ENCODE measurements at places on chromosomes 4 and X.

DNA sequence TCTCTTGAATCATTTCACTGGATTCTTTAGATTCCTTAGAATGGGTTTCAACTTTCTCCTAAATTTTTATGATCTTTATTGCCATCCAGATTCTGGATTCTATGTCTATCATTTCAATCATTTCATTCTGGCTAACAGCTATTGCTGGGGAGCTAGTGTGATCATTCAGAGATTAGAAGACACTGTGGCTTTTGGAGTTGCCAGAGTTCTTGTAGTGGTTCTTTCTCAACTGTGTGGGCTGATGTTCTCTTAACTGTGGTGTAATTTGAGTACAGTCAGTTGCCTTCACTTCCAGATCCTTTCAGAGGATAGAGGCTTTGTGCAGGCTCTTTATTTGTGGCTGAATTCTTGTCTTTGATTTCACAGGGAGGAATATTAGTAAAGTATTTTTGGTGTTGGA lies 12.1 kb upstream of the CSN2 start:
- no peak for DNase-seq

DNA sequence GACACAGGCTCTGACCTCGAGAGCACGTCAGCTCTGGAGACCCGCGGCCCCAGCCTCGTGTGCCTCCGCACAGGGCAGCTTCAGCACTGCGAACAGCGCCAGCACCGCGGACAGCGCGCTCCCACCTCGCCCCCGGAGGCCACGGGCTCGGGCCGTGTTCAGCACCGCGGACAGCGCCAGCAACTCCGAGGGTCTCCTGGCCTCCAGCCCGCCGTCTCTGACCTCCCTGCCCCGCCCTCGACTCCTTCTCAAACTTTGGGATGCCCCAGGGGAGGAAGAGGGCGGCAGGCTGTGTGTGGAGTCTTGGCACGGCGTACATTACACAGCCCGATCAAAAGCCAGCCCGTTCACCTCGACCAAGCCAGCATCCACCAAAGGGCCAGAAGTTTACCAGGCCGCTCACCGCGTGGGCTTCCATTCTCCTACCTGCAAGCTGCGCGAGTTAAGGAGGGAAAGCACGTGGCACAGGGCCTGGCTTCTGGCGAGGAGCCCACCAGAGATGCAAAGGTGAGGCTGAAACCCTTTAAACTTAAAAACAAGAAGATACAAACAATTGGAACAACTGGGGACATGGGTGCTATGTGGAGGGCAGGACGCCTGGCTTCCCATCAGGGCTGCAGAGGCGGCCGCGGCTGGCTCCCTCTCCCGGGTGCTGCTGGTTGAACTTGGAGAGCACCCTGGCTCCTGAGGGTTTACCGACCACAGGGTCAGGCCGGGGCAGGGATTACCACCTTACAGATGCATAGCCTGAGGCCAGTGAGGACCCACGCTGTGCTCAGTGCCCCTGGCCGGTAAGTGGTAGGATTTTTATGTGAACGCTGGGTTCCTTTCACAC lies 4.5 kb upstream of the NKX1-1 start:
- DNase-seq = peak; percentile 45

DNA sequence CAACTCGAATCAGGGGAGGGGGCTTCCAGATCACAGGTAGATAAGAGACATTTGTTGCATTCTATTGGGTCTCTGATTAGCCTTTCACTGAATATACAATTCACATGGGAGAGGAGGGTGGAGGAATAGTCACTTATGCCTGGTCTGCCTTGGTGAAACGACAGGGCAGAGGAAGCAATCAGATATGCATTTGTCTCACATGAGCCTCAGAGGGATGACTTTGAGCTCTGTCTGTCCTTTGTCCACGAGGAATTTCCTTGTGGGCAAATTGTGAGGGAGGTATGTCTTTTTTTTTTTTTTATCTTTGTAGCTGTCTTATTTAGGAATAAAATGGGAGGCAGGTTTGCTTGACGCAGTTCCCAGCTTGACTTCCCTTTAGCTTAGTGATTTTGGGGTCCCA lies 28.5 kb upstream of the TMSB4X start:
- DNase-seq = no peak

- no peak for DNase-seq
Observed at GRCh38 chrX:24347881-24348280, 12.6 kb upstream of the SUPT20HL1 start.

- DNase-seq = no peak
Observed at GRCh38 chrX:107561468-107562215, 66.7 kb upstream of the PRPS1 start.

GRCh38 chr4:142278171-142278570 lies 567.9 kb downstream of the INPP4B start:
- DNase-seq = no peak

- DNase-seq = no peak
Observed at GRCh38 chr4:8665406-8666360, 73.1 kb downstream of the CPZ start.

GRCh38 chrX:123210252-123210651 lies 26.2 kb downstream of the GRIA3 start:
- no peak for DNase-seq

DNA sequence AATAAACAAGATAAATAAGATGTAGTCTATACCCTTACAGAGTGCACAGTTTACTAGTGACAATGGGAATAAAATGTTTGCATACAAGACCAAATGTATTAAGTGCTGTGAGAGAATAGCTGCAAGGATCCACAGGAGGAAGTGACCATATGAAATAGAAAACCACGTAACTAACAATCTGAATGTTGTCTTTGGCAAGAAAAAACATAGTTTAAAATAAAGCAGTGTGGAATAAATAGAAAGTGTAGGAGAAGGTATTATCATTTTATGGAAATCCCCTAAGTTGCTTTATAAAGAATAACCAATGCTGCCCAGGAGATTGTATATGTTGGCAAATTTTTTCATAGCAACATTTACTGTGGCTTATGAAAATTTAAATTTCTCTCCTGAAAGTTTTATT lies 116.1 kb downstream of the PCDH7 start:
- no peak for DNase-seq

DNA sequence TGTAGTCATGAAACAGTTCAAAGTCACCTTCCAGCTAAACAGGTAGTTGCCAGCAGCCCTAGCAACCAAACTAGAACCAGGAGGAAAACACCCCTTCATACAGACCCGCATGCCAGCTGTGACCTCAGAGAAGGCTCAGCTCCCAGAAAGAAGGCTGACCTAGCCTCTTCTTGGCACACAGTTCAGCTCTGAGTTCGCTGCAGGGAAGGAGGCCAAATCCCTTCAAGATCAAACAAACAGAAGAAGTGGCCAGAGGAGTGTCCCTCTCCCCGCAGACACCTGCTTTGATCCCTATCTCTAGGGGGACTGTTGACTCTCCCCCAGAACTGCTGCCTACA lies 56.0 kb downstream of the HADH start:
- no peak for DNase-seq

GRCh38 chr4:112975567-112976355 lies 73.7 kb upstream of the ANK2 start:
- no peak for DNase-seq

DNA sequence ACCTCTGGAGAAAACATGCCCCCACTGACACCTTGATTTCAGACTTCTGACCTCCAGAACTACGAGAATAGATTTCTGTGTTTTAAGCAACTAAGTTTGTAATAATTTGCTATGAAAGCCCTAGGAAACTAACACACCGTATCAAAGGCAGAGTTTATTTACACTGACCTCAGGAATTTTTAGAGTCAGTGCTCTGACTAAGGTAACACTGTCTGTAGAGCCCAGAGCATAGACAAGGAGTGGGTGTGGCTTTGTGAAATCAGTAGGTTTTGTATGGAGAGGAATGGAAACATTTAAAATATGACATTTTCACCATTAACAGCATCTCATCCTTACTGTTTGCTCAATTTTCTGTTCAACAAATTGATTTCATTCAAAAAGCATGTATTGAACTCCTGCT lies 764.4 kb upstream of the PCDH10 start:
- DNase-seq = no peak

- DNase-seq = no peak
Observed at GRCh38 chr4:143352720-143353119, 16.0 kb downstream of the GAB1 start.

GRCh38 chr4:6078560-6078959 lies 60.3 kb upstream of the C4orf50 start:
- no peak for DNase-seq

DNA sequence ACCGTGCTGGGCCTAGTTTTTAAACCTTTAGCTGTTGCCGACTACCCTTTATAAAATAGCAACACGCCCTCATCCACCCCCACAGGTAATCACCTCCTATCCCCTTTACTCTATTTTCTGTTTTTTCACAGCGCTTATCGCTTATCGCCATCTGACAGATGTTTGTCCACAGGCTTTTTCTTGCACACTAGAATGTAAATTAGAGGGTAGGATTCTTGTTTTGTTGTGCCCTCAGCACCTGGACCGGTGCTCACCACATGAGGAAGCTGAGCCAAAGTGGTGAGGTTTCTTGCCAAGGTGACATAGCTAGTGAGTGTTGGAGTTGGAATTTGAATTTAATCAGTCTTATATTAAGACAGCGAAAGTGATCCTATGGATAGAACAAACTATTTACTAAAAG lies 2.9 kb upstream of the RBBP7 start:
- DNase-seq = no peak

DNA sequence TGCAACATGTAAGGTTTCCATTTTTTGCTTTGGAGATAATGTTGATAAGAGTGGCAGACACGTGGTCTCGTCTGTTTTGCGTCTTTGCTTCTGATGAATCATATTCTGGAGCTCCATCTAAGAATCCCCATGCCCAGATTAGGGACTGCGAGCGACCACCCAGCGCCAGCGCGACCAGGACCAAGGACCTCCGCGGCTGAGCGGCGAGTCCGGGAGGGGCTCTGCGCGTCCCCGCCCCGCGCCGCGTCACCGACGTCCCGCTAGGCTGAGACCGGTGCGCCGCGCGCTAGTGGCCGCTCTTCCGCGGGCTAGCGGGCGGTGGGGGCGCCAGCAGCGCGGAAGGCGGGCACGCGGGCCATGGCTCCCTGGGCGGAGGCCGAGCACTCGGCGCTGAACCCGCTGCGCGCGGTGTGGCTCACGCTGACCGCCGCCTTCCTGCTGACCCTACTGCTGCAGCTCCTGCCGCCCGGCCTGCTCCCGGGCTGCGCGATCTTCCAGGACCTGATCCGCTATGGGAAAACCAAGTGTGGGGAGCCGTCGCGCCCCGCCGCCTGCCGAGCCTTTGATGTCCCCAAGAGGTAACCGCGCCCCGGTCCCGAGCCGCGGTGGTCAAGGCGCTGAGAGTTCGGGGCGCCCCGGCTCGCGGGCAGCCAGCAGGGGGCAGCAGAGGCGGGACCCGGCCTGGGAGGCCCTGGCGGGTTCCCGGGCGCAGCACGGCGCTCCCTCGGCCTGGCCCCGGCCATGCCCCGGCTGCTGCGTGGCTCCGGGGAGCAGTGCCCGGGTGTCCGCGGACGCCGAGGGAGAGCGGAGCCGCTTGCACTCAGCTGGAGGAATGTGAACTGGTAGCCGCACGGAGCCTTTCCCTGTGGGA lies at the start of gene SRD5A3:
Gene SRD5A3 (plus strand): TSS at position 263 of the 871 bp plus-strand sequence. CDS start 95 bp downstream, at position 358.
- DNase-seq = peak; percentile 77

DNA sequence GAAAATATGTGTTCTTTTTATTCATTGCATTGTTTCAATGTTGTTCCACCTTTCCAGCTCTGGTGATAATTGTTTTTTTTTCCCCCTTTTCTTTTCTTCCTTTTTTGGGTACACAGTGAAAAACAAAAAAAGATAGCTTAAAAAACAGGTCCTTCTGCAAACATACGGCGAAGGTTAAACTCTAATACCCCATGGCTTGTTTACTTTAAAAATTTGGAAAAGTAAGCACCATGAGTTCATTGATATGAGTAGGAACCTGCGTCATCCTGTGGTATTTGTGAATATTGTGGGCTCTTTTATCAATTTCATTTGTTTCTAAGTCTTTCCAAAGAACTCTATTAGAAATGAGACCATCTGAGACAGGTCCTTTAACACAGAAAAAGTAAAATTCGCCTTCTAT lies 123.5 kb downstream of the CHRNA9 start:
- DNase-seq = no peak

DNA sequence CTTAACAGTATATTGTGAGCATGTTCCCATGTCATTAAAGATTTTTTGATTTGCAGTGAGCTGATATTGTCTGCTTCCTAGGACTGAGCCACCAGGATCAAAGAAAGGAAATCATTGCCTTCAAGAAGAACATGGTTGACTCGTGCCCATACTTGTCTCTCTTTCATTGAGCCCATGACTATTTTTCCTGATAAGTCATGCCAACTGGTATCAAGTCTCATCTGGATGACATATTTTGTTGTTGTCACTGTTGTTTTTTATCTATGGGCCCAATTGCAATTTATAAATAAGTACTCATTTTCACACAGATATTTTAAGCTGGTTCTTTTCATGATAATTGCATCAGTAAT lies 10.2 kb upstream of the RHOH start:
- no peak for DNase-seq

- DNase-seq = no peak
Observed at GRCh38 chrX:110032534-110033147, 29.7 kb downstream of the TMEM164 start.

DNA sequence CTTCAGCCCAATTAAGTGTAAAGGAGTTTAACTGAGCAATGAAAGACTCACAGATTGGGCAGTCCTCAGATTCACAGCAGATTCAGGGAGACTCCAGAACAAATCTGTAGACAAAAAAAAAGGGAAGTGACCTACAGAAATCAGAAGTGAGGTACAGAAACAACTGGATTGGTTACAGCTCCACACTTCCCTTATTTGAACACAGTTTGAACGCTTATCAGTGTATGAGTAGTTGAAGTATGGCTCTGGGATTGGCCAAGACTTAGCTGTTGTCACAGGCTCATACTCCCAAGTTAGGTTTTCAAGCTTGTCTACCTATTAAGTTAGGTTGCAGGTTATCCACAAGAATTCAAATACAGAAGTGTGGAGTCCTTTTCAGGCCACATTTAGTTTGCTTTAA lies 112.4 kb upstream of the ELOVL6 start:
- DNase-seq = no peak

- DNase-seq = no peak
Observed at GRCh38 chr4:41512596-41512995, 25.4 kb upstream of the LIMCH1 start.

DNA sequence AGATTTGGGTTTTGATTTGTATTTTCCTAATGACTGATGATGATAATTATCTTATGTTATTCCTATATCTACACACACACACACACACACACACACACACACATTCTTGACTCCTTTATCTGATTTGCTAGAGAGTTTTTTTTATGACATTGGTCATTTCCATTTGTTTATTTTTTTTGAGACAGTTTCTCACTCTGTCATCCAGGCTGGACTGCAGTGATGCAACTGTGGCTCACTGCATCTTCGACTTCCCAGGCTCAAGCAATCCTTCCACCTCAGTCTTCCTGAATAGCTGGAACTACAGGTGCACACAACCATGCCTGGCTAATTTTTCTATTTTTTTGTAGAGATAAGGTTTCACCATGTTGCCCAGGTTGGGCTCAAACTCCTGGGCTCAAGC lies 6.7 kb downstream of the ZNF81 start:
- no peak for DNase-seq

DNA sequence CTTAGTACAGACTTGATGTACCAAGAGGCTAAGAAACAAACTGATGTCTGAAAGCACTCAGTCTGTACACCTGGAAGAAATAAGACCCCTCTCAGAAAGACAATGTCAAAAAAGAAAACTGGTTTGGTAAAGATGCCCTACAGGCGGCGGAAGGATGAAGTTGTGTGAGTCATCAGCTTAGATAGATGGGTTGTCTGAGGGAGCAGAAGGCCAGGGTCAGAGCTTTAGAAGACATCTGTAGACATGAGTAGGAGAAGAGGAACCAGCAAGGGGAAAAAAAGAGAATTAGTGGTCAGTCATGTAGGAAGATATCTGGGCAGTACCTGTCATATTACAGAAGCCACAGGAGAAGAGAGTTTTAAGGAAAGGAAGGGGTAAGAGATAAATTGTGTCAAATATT lies 8.3 kb downstream of the SRPX2 start:
- DNase-seq = no peak

- no peak for DNase-seq
Observed at GRCh38 chr4:89158884-89159503, 47.7 kb downstream of the TIGD2 start.

All from activated CD4-positive, alpha-beta T cell treated with anti-CD3 and anti-CD28 coated beads, Interleukin-2, amount 50 U/mL, for 1 hour (primary cell).